ENCODE measurements at places on chromosomes 1 and 21.

DNA sequence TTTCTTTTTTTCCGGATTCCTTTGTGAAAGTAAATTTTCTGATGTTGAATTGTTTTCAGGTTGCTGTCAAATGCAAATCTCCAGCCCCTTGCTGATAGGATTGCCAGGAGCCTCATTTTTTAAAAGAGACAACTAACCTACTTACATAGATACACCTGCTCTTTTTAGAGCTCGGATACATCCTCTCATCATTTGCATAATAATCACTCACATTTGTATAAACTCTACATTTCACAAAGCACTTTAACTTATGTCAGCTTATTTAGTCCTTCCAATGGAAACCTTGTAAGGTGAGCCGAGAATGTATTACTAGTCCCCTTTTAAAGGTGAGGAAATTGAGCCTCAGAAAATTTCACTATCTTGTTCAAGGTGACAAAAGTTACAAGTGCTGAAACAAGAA is 84.8 kb downstream of the KCTD3 start:
- DNase-seq, result no peak

DNA sequence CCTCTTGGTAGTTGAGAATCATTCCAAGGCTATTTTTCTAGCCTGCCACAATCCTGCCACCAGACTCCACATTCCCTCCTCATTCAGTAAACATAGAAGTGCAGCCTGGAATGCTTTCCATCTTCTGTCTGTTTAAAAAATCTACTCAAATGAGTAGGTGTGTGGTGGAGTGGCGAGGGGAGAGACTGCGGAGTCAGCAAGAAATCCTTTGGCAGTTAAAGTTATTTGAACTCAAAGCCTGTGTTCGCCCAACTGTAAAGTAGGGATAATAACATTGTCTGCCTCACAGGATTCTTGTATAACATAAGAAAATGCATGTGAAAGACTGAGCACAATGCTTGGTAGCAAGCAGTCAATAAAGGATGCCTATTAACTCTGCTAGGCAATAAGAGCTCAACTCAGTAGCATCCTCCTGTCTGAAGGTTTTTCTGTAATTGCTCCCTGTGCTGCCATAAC is 22.2 kb upstream of the DPT start:
- DNase-seq, result no peak

DNA sequence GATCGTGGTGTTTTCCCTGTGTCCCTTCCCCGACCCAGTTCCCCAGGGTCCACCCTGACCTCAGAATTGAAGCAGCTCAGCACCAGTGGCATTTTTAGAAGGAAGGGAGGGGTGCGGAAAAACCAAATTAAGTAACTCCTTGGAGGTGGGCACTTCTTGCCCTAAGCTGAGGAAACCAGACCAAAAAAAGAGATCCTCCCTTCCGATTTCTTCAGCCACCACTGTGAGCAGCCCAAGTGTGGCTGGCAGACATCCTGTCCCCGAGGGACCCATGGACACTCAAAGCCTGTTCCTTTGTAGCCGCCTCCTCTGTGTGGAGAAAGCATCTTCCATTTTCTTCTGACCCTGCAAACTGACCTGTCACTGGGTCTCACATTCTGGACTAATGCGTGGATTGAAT is 31.3 kb downstream of the KIRREL1 start:
- no peak for DNase-seq

GRCh38 chr1:167747988-167748387 is 26.2 kb downstream of the MPZL1 start:
- DNase-seq, result no peak

DNA sequence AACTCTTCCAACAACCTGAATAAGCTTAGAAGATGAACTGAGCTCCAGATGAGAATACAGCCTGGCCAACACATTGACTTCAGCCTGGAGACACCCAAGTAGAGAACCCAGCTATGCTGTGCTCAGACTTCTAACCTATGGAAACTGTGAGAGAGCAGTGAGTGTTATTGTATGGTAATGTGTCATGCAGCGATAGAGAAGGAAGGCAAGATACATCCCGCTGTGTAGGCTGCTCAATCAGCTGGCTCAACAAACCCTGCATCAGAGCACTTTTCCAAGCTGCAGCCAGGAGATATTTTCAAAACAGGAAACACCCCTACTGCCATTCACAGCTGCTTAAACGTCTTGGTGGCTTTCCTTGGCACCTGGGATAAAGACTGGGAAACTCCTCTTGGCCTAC is 321.3 kb downstream of the SIPA1L2 start:
- no peak for DNase-seq

GRCh38 chr1:182877842-182878241 is 38.7 kb downstream of the DHX9 start:
- no peak for DNase-seq

- no peak for DNase-seq
Measured at GRCh38 chr1:27598902-27599528, 4.9 kb downstream of the AHDC1 start.

DNA sequence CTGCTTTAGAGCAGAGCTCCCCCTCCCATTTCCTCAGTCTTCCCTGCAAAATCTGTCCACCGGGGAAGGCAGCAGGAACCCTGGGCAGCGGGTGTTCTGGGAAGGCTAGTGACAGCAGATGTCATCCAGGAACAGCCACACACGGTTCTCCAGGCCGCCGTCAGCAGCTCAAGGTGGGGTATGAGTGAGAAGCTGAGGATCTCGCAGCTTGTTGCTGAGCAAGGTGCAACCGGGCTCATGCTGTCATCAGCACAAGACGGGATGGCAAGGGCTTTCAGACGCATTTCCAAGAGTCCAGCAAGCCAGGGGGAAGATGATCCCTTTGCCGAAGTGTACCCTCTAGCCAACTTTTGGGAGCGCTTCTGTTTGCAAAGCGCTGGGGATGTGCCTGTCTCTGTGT is 23.0 kb upstream of the SPSB1 start:
- no peak for DNase-seq

GRCh38 chr1:183883623-183884022 is 78.7 kb downstream of the RGL1 start:
- no peak for DNase-seq

DNA sequence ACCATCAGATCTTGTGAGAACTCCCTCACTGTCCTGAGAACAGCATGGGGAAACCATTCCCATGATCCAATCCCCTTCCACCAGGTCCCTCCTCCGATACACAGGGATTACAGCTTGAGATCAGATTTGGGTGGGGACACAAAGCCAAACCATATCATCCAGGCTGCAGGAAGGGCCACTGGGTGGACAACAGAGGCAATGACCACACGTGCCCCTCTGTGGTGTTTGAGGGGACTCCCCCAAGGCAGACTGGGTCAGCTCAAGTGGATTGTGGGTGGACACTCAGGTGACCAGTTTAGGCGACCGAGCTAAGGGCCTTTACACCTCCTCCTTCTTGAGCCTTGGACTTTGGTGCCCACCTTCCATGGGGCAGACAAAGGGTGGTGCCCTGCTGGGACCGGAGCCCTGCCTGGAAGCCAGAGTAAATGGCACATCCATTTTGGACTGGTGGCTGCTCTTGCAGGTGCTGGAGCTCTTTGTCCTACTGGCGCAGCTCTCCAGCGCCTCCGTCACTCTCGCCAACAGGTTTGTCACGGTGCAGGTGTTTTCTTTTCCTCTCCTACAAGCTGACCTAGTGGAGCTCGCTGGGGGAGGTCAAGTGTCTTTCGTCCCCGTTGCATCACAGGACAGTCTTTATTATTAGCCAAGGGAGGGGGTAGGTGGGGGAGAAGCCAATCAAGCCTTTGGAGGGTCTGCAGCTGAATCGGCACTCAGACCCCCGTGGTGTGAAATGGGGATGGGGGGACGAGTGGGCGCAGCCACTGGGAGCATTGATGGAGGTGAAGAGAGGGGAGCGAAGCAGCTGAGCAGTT is 37.6 kb downstream of the CRYAA start:
- DNase-seq, result no peak

- DNase-seq, result no peak
Measured at GRCh38 chr1:21564521-21565095, 55.4 kb downstream of the ALPL start.

DNA sequence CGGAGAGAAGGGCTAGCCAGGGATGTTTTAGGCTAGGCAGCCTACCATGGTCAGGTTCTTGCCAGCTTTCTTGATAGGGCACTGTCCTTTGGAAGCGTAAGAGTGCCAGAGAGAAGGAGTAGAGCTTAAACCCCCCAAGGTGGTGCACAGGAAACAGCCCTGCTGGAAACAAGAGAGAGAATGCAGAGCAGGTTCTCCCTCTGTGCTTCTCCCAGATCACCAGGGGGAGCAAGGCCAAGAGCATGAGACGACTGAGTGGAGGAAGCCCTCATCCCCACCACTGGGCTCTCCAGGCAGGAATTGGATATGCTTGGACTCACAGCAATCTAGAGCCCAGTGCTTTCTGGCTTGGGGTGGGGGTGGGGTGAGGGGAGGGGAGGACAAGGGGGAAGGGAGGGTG is 49.8 kb downstream of the ATP2B4 start:
- no peak for DNase-seq

DNA sequence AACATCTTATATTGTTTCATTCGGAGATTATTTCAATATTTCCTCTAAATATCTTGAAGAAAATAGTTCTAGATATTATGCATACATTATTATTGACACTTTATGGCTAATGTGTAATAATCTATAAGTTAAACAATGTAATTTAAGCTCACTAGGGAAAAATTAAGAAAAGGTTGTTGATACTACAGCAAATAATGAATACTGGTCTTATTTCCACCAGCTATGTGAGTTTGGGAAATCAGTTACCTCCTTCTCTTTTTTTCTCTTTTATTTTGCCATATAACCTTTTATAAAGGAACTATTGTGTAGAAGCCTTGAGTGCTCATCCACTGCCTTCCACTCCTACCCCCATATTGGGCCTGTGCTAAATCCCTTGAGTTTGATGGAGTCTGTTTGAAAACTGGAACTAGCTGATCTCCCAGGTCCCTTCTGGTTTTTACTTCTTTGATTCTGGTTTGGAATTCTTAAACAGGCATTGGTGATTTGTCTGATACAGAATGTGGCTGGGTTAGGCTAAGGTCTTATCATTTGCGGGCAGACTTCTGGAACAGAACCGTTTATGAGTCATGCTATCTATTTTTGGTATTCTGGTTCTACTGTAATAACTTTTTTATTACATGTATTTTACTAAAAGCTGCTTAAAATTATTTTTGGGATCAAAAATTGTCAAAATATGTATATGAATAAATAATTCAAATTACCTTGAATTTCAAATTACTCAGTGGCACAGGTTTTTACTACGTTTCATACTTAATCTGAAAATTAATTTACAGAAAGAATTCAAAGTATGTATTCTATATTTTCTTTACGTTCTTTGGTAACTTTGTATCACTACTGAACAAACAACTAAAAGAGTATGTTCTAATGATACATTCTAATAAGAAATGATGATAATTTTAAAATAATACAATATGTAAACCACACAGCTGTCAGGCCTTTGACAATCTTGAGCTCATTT is 5.0 kb upstream of the CDC14A start:
- DNase-seq, result no peak

DNA sequence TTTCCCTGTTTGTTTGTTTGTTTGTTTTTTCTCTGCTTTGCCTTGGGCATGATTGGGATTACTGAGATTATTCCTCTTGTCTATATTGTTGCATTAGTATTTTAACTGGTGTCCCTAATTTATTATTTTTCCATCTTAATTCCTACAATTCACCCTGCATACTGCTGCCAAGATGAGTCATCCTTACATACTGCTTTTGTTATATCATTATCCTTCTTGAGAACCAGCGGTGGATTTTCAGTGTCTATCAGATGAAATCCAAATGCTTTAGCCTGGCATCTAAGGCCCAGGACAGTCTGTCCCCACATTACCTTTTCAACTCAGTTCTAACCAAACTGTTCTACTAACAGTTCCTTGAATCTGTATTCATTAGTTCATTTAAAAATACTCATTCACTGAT is 101.7 kb downstream of the OLFML2B start:
- no peak for DNase-seq

DNA sequence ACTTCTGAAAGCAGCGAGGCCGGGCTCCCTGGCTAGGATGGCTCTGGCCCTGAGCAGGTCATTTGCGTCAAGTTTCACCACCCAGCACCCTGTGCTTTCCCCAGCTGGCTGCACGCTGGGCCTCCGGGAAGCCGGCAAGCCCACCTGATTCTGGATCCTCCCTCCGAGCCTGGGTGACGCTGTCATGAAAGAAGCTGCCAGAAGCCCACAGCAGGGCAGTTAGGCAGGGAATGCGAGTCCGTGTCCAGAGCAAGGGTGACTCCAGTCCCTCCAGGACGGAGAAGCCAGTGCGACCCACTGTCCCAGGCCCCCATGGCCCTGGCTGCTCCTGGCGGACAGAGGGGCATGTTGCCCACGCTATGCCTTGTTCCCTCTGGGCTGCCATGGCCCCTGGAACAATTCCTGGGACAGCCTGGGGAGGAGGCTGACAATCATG is 44.4 kb upstream of the PCBP3 start:
- no peak for DNase-seq

DNA sequence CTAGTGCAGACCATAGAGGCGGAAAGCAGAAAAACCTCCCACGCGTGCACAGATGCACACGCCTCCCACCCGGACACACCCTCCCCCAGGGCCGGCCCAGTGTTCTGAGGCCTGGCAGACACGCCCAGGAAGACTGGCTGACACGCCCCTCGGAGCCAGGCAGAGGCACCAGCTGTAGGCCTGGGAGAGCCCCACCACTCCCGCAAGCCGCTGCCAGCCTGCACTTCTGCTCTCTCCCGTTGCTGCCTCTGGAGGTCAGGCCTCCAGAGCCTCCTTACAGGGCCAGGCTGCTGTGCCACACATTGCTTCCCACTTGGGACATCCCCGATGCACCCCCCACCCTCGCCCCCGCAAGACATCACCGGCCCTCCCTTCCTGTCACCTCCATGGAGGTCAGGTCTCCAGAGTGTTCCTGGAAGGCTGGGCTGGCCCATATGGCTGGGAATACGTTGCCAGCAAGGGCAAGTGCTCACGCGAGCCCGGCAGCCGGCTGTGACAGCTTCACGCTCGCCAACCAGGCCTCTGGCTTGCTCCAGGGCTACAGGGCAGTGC is 40.4 kb downstream of the CASZ1 start:
- DNase-seq, result no peak

DNA sequence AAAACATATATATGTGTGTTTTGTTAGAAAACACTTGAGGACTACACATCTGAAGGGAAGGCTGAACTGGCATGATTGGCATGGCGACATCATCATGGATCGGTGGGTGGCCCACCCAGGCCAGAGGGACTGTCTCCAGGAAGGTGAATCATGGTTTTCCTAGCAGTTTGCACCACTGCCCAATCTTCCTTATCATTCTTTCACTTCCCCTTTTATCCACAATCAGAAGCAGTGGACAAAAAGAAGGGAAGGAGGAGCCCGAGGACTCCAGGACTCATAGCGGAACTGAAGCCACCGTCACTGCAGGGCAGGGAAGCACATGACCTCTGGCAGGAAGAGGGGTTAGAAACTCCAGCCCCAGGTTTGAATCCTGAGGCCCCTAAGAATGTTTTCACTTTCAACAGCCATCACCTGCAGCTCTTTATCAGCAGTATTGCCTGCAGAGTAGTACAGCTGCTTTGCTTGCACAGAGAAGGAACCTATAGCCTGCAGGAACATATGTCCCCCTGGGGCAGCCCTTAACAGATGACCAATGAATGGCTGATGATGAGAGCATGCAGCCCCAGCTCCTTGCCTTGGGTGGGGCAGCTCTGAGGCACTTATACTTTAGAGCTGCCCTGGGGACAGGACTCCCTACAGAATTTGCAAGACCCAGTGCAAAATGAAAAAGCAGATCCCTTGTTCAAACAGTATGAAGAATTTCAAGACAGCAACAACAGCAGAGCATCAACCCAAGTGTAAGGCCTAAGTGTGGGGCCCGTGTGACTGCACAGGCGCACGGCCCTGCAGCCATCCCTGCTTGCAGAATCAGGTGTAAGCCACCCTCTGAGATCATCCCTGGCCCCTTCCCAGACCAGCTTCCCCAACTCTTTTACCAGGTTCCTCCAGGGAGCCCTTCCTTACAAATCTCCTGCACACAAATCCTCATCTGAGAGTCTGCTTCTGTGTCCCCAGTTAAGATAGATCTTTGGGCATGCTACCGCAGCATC is 241.8 kb upstream of the IRF2BP2 start:
- no peak for DNase-seq

Measured in NCI-H1417 treated with DMSO at 0.1 percent for 48 hours (cell line).